GM12892 (cell line): ENCODE measurements at places on chromosomes 5 and 9.

DNA sequence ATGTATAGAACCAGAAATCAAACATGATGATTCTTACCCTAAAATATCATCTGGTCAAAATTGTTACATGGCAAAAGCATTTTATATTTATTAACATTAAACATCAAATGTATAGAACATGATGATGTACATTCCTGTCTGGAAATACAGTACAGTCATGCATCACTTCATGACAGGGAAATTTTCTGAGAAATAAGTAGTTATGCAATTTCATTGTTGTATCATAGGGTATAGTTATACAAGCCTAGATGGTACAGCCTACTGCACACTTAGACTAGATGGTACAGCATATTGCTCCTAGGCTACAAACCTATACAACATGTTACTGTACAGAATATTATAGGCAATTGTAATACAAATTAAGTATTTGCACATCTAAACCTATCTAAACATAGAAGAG, 64.6 kb upstream of the VCAN start:
- DNase-seq = no peak

GRCh38 chr5:54387659-54388232, 67.8 kb upstream of the HSPB3 start:
- DNase-seq = no peak

DNA sequence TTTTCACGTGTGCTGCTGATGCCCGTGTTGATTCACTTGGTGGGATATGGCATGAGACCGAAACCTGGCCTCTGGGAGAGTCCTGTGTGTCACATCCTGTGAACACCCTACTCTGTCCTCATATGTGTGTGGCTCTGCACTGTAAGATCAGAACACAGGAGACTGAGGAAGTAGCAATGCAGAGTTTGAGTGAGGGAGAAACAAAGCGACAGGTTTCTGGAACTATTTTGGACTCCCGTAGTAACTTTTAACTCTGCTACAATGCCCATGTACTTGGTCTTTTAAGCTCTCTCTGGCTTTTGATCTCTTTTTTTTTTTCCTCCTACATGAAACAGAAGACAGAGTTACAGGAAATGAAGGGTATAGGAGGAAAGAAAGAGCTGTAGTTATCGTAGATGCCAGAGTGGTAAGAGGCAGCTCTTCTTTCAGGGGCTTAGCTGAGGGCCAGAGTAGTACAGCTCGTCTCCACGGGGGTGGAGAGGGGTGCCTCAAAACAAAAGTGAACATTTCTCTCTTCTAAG, 26.6 kb downstream of the GRAMD2B start:
- no peak for DNase-seq

DNA sequence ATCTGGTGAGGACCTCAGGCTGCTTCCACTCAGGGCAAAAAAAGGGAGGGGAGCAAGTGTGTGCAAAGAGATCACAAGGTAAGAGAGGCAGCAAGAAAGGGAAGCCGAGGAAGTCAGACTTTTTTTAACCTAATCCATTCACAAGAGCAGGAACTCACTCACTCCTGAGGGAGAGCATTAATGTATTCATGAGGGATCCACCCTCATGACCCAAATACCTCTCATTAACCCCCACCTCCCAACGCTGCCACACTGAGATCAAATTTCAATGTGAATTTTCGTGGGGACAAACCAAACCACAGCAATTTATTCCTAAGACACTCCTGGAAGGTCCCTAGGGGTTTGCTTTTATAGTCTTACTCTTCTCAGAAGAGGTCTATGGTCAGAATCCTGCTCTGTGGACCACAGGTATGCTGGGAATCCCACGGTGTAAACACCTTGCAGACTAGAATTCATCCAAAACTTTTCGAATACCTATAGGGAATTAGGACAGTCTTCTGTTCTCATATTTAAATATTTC, 108.7 kb downstream of the HSD17B3 start:
- DNase-seq = no peak

GRCh38 chr9:108271646-108272348, 584.0 kb downstream of the ACTL7B start:
- DNase-seq = no peak

GRCh38 chr5:4758550-4758949, 381.6 kb upstream of the ADAMTS16 start:
- no peak for DNase-seq

- DNase-seq = peak; percentile 70
These were observed 7.6 kb downstream of the CRAT start for GRCh38 chr9:129102791-129103594.

- no peak for DNase-seq
These were observed 19.3 kb upstream of the GPR150 start for GRCh38 chr5:95600557-95600956.

- no peak for DNase-seq
These were observed 20.9 kb upstream of the TNIP1 start for GRCh38 chr5:151101746-151102145.

- DNase-seq = no peak
These were observed 80.0 kb upstream of the COL5A1 start for GRCh38 chr9:134561427-134562145.

GRCh38 chr5:137231540-137231939, 267.6 kb downstream of the SPOCK1 start:
- DNase-seq = no peak

DNA sequence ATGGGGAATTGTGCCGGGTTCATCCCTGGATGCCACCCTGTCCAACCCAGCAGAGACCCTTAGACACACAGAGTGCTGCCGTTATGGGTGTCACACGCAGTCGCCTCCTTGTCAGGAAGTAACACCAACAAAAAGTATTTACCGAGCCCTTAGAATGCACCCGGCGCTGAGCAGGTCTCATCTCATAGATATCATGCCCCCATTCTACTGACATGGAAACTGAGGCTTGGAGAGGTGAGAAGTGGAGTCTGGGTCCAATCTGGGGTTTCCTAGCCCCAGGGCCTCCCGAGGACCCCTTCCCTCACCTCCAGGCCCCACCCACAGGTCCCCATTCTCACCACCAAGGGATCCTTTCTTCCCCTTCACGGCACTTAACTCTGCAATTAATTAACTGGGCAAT, 36.8 kb upstream of the BARHL1 start:
- no peak for DNase-seq

- DNase-seq = no peak
These were observed 9.3 kb downstream of the OBP2B start for GRCh38 chr9:133199648-133200321.

DNA sequence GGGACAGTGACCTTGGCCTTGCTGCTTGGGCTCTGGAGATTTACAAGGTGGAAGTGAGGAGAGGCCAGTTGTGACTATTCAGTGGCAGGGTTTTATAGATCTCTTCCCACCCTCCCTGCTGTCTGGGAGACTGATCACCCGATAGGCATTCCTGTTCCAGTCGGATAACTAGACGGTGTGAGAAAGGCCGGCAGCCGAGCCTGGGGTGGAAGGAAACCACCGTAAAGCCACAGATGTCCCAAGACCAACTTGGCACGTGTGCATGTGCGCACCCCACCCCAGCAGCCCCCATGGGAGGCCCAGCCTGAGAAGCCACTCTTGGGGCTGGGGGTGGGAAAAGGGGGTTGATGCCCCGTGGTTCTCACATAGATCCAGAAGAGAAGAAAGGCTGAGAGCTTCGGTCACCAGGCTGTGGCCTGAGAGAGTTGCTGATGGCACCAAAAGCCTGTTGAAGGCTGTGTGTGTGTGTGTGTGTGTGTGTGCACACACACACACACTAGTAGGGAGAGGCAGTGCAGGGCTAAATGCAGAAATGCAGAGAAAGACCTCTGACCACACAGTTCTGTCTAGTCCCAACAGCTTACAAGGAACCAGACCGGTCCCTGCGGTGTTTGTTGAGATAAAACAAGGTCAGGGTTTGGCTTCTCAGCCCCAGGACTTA, 225.8 kb downstream of the FANCC start:
- no peak for DNase-seq

- DNase-seq = no peak
These were observed 548.2 kb upstream of the CLINT1 start for GRCh38 chr5:158406884-158407823.

DNA sequence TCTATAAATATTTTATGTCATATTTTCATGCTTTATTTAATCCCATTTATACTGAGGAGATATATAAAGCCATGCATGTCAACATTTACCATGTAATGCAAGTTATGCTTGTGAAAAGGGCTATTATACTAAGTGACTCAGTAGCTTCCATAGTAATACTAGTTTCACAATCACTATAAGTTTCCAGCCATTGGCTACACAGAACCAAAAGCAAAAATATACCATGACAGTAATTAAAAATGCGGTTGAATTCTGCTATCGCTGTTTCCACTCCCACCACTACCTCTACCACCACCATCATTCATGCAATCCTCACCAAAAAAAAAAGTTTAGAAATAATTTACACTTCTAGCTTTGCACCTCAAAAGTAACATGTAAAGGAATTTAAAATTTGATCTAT, 60.2 kb downstream of the MLLT3 start:
- DNase-seq = no peak

- DNase-seq = no peak
These were observed 57.1 kb downstream of the KCNIP1 start for GRCh38 chr5:170560938-170561337.

GRCh38 chr5:98700730-98701129, 72.7 kb upstream of the RGMB start:
- no peak for DNase-seq
